ENCODE measurements at places on chromosomes 12 and 14. TPM values are rescaled to one million over a fixed set of nuclear protein-coding genes. Genes with fewer than 3 reads are reported as not detected.

DNA sequence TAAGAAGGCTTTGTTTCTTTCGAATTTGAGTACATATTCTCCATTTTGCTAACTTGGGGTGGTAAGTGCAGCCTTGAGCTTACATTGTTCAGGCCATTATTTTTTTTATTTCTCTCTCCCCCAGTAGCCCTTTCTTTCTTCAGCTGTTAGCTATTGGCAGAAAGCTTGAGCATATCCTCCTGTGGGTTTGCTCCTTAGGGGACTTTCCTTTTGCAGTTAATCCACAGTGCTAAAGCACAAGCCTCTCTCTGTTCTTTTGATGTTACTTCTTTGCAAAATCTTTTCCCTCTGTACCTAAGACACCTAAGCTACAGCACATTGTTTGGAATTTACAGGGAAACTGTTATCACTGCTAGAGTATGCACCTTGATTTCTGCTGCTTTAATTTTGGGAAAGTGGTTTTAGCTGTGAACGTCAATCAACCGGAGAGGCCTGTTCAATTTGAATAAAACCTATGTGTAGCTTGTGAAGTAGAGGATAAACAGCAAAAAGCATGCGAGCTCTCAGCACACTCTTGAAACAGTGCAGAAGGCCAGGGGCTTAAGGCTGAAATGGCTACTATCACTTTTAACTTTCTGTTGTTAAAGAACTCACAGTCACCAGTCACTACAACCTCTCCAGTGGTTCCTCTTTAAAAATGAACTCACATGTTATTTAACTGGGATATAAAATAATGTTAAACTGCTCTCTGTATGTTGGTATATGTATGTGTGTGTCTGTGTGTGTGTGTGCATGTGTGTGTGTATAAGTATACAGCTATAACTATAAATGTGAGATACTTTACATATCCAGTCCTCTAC lies 139.2 kb downstream of the PDZRN4 start:
- DNase-seq = no peak

DNA sequence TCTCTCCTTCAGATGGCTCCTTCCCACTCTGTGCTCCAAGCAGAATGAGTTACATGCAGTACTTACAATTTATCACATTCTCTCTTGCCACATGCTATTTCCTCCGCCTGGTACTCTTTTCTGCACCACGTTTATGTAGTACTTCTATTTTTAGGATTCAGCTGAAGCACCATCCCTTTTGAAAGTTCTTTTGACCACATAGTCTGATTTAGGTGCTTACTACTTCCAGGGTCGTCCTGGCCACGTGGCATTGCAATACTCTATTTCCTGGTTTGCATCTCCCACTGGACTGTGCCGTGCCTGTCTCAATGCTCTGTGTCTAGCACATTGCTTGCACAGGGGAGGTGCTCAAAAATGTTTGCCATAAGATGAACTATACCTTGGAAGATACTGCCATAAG lies 16.3 kb upstream of the TBC1D30 start:
- no peak for DNase-seq

- no peak for DNase-seq
Measured at GRCh38 chr12:12800406-12801180, 12.6 kb upstream of the DDX47 start.

ZDHHC22 gene
- 0.79 TPM for polyA plus RNA-seq

DNA sequence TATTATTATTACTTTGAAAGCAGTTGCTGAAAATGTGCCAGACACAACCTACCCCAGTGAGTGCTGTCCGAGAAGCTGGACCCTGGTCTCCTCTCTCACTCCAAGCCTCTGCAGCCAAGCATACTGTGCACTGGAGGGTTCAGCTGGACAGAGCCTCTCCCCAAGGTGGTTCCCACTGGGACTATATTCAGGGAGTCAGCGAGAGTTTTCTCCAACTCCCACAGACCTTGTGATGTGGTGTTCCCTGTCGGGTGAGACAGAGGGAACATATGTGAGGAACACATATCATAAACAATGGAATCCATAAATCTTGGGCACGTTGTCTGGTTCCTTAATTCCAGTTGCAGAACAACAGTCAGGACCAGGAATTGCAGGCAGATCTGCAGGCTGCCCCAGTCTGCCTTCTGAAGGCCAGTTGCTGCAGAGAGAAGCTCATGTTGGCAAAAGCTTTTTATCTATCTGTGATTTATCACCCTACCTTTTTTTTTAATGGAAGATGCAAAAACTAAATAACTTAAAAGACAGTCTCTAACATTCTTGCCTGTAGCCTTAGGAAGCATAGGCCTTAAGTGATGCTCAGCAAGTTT lies 619.8 kb upstream of the TBX3 start:
- no peak for DNase-seq

- DNase-seq = no peak
Measured at GRCh38 chr12:109277899-109278762, 31.0 kb downstream of the FOXN4 start.

GRCh38 chr12:1252758-1253157 lies 261.7 kb downstream of the ERC1 start:
- DNase-seq = no peak

DNA sequence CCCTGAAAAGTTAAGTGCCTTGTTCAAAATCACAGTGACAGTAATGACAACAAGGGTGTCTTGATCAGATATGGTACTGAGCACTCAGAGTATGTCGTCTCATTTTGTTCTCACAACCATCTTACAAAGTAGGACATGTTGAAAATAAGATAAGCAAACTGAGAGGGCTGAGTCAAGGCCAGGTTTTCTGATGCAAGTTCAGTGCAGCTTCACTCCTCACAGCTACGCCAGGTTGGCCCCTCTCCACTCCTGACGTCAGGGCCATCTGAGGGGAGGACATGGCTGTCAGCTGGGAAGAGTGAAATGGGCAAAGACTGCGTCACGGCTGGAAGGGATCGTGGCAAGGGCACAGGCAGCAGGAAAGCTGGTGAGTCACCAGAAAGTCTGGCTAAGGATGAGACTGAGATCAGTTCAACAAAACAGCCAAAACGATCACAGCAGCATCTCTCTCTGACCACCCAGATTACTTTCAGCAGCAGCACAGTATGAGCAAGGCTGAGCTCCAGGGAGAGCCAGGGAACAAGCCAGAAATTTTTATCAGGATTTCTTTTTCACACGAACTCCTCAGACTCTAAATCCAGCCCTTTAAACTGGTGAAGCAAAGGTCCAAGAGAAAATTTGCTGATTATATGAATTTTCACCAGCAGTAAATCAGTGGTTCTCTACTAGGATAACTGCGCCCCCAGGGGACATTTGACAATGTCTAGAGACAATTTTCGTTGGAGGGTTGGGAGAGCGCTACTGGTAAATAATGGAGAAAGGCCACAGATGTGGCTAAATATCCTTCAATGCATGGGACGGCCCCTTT lies 297.9 kb upstream of the AMIGO2 start:
- no peak for DNase-seq

SLC25A47 gene
- not detected for polyA plus RNA-seq

PPP1R1A gene
- 54.2 TPM for polyA plus RNA-seq

SOX5 gene
- 7.4 TPM for polyA plus RNA-seq

SETD3 gene
- polyA plus RNA-seq = 65.5 TPM

SVOP gene
- 0.11 TPM for polyA plus RNA-seq

GLI1 gene
- polyA plus RNA-seq = 22.8 TPM

DNA sequence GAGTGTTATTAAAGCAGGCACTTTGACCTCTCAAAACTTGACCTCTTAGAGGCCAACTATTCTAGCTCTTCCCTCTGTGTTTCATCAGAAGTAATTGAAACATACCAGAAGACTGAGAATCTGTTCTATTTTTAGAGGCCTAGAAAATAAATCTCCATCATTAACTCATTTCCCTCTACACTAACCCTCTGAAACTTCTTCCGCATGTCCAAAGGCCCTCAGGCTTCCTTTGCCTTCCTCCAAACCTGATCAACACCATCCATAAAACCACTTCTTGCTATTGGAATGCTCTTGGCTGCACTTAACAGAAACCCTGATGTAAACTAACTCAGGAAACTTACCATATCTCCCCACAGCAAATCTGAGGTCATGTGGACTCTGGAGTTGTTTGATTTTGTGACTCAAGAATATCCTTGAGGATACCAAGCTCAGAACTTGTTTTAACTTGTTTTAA lies 196.4 kb downstream of the RPAP3 start:
- no peak for DNase-seq

- peak; percentile 37 for DNase-seq
Measured at GRCh38 chr12:84842406-84843013, 70.1 kb downstream of the SLC6A15 start.

LRRC10 gene
- polyA plus RNA-seq = not detected

ANG gene
- 3.3 TPM for polyA plus RNA-seq

GRCh38 chr12:118346895-118347294 lies 25.8 kb downstream of the TAOK3 start:
- no peak for DNase-seq

DNA sequence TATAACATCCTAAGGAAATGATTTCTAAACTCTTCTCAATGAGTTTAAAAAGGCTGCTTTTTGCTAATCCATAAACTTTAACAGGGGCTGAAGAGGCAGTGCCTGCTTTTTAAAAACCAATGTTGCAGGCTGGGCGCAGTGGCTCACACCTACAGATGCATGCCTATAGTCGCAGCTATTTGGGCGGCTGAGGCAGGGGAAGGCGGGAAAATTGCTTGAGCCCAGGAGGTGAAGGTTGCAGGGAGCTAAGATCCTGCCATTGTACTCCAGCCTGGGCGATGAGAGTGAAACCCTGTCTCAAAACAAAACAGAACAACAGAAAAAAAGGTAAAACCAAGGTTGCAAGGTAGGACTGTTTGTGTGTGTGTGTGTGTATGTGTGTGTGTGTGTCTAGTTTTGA lies 531.2 kb downstream of the DIO2 start:
- no peak for DNase-seq

- no peak for DNase-seq
Measured at GRCh38 chr14:52906141-52906601, 44.7 kb downstream of the FERMT2 start.

DNA sequence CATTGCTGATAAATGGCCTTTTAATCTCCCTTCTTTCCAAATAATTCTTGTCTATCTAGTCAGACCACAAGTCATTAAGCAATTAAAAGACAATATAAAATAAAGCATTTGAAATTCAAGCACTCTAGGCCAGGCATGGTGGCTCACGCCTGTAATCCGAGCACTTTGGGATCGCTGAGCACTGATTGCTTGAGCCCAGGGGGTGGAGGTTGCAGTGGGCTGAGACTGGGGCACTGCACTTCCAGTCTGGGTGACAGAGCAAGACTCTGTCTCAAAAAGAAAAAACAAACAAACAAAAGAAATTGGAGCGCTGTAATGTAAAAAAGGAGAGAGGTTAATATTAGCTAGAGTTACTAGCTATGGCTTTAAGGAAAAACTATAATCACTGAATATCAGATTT lies 30.5 kb upstream of the CSRP2 start:
- DNase-seq = no peak

- DNase-seq = no peak
Measured at GRCh38 chr12:69755302-69755701, 16.6 kb downstream of the RAB3IP start.

KRT78 gene
- polyA plus RNA-seq = not detected

GRCh38 chr12:55470088-55470829 lies at the start of gene OR6C70:
Gene OR6C70, minus strand, starts transcription at chr12:55470138. Its CDS starts 0 bp downstream, at chr12:55470138.
- no peak for DNase-seq

PRR4 gene
- polyA plus RNA-seq = 8.8 TPM

DNA sequence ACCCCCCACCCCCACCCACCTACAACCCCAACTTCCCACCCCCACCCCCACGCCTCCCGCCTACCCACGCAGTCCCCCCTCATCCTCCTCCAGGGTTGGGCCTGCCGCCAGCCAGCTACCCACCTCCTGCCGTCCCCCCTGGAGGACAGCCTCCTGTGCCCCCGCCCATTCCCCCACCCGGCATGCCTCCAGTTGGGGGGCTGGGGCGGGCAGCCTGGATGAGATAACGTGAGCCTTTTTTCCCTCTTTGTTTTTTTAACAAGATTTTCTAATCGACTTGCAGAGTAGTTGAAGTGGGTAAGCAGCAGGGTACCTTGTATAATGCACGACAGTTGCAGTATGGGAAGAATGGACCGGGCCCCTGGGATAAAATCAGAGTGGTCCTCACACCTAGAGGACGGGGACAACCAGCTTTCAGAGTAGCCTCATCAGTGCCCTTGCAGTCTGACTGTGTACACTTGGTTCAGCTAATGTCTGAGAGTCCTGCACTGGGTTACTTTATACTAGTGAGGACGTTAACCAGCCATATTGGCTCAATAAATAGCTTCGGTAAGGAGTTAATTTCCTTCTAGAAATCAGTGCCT lies 29.4 kb downstream of the CCNK start:
- no peak for DNase-seq

KCNK10 gene
- polyA plus RNA-seq = 0.41 TPM

GRCh38 chr12:116726694-116727093 lies 11.2 kb downstream of the SPRING1 start:
- DNase-seq = peak; percentile 51

DNA sequence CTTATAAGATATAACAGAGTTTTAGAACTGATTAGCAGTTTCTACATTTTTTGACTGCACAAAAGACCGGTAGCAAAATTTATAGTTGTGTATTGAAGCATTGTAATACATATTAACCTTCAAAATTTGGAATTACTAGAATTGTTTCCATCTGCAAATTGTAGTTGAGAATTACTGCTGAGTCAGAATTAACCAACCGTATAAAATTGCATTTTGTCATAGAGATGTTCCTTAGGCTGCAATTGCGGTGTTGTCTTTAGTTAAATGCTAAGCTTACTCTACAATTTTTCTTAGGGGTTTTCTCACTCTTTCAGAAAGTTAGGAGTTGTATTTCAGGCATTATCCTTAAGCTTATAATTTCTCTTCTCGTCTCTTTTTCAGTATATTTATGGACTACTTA lies 132.2 kb downstream of the PLEKHA5 start:
- DNase-seq = no peak

DNA sequence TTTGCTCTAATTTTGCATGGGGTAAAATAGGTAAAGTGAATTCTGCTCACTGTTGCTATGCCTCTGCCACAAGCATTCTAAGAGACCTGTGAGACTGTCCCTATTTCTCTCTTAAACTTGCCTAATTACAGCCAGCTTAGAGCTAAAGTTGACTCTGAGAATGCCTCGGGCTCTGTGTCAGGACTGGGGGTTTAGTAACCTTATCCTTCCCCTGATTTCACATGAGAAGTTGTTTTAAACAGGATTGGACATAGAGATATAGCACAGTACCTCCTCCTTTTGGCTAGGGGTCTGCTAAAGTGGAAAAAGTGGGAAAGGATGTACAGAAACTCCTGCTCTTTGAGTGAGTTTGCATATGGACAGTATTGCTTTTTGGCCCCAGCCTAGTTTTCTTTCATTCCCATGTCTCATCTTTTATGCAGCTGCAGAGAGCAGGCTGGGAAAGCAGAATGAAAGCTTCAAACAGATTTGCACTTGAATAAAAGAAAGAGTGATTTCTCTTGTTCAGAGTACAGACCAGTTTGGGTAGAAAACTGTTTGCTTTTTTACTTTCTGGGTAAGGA lies 122.0 kb downstream of the RAD51B start:
- no peak for DNase-seq

NUP107 gene
- 72.4 TPM for polyA plus RNA-seq

ACOT6 gene
- polyA plus RNA-seq = not detected

- no peak for DNase-seq
Measured at GRCh38 chr12:62632411-62632918, 165.8 kb downstream of the MON2 start.

TMBIM4 gene
- polyA plus RNA-seq = 165 TPM

DNA sequence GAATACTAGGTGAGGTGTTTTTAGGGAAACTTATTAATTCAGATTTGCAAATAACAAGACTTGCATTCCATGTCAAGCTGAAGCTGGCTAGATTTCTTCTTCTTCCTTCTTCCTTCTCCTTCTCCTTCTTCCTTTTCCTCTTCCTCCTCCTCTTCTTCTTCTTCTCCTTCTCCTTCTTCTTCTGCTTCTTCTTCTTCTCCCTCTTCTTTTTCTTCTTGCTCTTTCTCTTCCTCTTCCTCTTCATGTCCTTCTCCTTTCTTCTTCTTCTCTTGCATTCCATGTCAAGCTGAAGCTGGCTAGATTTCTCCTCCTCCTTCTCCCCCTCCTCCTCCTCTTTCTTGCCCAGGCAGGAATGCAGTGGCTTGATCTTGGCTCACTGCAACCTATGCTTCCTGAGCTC lies 297.8 kb downstream of the PRKD1 start:
- no peak for DNase-seq

Data from renal cortex interstitium (tissue), 15 donors.